ENCODE measurements at places on chromosomes 1 and 21. TPM values are rescaled to one million over a fixed set of nuclear protein-coding genes. Genes with fewer than 3 reads are reported as not detected.

The COG2 gene
- 22.6 TPM for total RNA-seq

The SLC35D1 gene
- 14.9 TPM for total RNA-seq

The APP gene
- 292 TPM for total RNA-seq

The SLC44A5 gene
- not detected for total RNA-seq

The OPRD1 gene
- not detected for total RNA-seq

The SLC16A4 gene
- 28.1 TPM for total RNA-seq

The DENND2C gene
- 6.8 TPM for total RNA-seq

The OR2T35 gene
- not detected for total RNA-seq

The WNT2B gene
- 0.13 TPM for total RNA-seq

The FAF1 gene
- total RNA-seq: 49.1 TPM

The RGS1 gene
- not detected for total RNA-seq

The MATN1 gene
- not detected for total RNA-seq
